Daoy (cell line): ENCODE measurements at places on chromosomes 3 and 15.
A peak's percentile ranks its signal among the peaks of the same experiment; 100 is the strongest.

DNA sequence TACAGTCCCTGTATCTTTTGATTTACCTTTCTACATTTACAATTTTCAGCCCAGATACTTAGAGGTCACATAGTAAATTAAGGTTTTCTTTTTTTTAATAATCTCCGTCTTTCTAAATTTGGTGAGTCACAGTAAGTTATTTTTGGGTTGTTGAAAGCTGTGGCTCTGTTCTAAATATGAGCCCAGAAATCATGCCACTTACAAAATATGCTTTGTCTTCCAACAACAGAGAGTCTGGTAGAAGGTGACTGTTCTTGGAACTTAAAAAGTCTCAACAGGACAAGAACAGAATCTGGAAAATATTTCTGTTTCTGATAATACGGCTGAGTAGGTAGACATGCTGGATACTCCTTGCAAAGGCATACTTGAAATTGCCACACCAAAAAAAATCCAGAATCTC is 16.0 kb downstream of the GOLGA8S start:
- no peak for DNase-seq

GRCh38 chr3:46565607-46566039 is 479 bp downstream of the LRRC2 start:
- DNase-seq: no peak

GRCh38 chr3:1183320-1184048 is 90.7 kb downstream of the CNTN6 start:
- no peak for DNase-seq

GRCh38 chr3:182294256-182294655 is 499.0 kb upstream of the ATP11B start:
- peak; percentile 19 for DNase-seq

DNA sequence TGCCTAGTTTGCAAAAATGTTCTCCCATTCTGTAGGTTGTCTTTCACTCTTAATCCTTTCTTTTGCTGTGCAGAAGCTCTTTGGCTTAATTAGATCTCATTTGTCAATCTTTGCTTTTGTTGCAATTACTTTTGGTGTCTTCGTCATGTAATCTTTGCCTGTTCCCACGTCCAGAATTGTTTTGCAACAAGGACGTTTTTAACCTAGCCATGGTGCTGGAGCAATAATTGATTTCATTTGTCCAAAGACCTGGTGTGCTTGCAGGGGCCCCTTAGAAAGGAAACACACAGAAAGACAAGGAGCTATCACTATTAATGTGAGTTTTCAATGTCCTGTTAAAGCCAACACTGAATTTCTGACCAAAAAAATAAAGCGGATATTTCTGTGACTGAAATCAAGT is 89.1 kb upstream of the GALNT15 start:
- DNase-seq: no peak

DNA sequence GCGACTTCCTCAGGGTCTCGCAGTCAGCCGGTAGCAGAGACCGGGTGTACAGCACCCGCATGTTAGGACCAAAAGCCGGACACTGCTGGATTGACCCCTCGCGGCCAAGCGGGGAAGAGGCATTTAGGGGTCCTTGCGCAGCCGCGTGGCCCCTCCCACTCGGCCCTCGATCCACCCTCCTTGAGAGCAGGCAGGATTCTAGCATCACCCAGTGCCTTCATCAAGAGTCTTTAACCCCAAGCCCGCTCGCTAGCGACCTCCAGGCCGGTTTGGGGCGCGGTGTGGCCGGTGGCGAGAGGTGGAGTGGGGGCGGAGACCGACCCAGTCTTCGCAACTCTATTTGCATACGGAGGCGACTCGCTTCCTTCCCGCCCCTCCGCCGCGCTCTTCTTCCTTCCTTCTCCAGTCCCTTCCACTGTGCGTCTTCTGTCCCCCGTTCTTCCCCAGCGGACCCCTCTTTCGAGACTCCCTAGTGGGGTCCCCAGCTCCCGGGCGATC is at the start of gene ST6GAL1:
Gene ST6GAL1 (plus strand): TSS at position 384 of the 498 bp plus-strand sequence. CDS start 112,178 bp downstream, outside the sequence.
- DNase-seq: peak; percentile 77

DNA sequence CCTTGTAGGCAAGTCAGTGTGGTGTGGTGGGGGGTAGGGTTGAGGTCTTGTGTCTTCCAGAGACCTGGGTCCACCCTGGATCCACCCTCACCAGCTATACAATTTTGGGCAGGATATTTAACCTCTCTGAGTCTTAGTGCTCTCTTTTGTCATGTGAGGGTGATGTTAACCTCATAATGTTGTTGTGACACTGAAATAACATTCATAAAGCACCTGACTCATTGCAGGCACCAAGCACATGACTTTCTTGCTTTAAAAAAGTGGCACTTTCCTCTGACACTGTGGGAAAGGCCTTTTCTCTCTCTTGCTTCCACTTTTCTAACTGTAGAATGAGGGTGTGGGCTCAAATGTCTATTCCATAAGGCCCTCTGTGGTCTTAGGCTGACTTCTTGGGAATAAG is 75.5 kb downstream of the SCN10A start:
- DNase-seq: no peak

GRCh38 chr3:16738451-16738850 is 133.2 kb upstream of the DAZL start:
- DNase-seq: no peak

GRCh38 chr3:50205413-50206276 is 574 bp downstream of the SLC38A3 start:
- no peak for DNase-seq

DNA sequence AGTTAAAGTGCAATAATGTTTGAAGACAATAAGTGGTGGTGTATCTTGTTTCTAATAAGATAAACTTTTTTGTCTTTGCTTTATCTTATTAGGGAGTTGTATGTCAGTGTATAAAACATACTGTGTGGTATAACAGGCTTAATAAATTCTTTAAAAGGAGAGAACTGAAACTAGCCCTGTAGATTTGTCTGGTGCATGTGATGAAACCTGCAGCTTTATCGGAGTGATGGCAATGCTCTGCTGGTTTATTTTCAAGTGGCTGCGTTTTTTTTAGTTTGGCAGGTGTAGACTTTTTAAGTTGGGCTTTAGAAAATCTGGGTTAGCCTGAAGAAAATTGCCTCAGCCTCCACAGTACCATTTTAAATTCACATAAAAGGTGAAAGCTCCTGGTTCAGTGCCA is 2.7 kb downstream of the RPL15 start:
- DNase-seq: no peak

GRCh38 chr15:97101572-97101971 is 771.1 kb downstream of the NR2F2 start:
- DNase-seq: no peak

GRCh38 chr3:175356899-175357324 is 497.8 kb downstream of the NAALADL2 start:
- DNase-seq: no peak

DNA sequence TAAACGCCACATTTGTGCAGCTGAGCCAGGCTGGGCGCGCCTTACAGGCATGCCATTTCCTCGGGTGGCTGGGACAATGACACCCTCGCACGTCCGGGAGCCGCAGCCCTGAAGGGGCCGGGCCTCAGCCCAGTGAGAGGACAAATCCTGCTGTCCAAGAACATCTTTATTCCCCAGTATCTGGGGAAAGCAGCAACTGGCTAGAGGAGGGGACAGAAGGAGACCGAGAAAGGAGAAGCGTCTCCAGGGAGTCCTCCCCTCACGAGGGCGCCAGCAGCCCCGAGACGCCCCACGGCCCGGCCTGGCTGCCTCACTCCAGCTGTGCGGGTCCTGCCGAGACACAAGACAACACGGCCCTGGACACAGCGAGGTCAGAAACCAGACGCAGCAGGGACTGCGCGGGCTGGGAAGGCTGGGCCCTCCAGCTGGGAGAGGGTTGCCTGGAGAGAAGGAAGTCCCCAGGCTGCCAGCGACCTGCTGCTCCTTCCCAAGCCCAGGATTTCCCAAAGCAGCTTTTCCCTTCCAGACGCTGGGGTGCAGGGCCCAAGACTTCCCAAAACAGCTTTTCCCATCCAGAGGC is 130.2 kb downstream of the CHSY1 start:
- DNase-seq: no peak

DNA sequence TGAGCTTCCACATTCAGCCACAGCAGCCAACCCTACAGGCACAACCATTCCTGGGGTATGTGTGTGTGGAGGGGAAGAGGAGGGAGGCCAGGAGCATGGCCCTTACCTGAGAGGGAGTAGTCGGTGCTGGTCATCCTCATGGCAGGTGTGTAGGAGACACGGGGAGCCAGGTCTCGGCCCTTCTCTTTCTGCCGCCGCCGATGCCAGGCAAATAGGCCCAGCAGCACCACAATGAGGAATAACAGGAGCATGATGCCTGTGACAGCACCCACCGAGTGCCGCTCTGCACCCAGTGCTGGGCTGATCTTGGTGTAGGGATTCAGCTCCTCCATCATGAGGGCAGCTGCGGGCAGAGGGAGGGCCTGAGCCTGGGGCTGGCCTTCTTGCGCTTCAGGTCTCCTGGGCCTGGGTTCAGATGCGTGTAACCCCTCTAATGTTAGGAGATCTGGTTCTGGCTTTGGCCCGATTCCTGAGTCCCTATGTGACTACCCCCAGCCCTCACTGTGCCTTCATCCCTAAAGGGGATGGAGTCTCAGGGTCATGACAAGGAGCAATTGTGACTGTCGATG is 44.4 kb downstream of the RAB11A start:
- no peak for DNase-seq

DNA sequence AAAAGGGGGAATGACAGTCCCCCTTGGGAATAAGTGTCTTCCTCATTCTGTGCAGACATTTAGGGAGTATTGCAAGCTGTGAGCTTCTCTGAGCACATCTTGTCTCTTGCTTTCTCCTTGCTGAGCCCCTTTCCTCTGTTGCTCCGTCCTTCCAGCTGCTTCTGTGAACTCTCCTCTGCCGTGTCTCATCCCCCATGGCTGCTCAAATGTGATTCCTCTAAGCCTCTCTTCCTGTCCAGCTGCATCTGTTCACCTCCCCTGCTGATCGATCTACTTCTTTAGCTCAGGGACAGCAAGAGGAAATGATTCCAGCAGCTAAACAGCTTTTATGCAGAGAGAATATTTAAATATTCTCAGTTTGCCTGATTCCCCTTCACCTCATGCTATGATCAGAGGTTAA is 328.0 kb upstream of the DNAJC19 start:
- DNase-seq: no peak

- no peak for DNase-seq
Measured at GRCh38 chr15:99503411-99503810, 62.4 kb upstream of the MEF2A start.

GRCh38 chr3:159818399-159818798 is 170.2 kb upstream of the IL12A start:
- DNase-seq: no peak

GRCh38 chr15:91209318-91209717 is 109.3 kb downstream of the SV2B start:
- DNase-seq: no peak

- DNase-seq: no peak
Measured at GRCh38 chr3:29568355-29568754, 287.5 kb downstream of the RBMS3 start.

GRCh38 chr3:97992547-97993173 is 20.4 kb upstream of the RIOX2 start:
- no peak for DNase-seq

DNA sequence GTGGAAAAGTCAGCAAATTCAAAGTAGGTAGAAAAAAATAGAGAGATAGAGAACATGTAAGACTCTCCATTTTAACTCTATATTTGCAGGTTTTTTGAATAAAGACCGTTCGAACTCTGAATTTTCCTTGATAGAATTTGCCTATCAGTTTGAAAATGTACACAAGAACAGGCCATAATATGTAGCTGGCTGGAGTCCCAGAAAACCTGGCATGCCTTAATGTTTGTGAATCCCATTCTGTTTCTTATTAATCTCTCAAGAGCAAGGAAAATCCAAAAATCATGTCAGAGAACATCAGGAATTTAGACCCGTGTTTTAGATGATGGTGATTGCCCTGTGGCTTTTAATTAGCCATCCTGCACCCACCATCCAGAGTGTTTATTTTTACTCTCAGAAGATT is 7.2 kb upstream of the CFAP161 start:
- no peak for DNase-seq

- no peak for DNase-seq
Measured at GRCh38 chr3:100100425-100100824, 13.9 kb downstream of the FILIP1L start.

DNA sequence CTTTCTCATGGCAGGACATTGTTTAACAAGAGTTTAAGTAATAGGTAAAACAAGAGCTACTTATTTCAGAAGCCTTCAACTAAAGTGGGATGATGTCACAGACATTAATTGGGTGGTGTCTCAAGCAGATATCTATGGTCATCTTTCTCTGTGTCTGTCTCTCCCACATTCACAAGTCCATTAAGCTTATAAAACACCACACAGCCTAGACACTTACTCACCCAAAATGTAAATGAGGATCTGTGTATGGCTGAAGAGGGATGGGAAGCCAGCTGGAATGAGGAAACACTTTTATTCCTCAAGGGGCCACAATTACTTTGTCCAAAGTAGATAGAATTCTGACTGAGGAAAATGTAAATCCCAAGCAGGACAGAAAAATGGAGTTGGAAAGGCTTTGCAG is 183.8 kb downstream of the THRB start:
- DNase-seq: no peak

DNA sequence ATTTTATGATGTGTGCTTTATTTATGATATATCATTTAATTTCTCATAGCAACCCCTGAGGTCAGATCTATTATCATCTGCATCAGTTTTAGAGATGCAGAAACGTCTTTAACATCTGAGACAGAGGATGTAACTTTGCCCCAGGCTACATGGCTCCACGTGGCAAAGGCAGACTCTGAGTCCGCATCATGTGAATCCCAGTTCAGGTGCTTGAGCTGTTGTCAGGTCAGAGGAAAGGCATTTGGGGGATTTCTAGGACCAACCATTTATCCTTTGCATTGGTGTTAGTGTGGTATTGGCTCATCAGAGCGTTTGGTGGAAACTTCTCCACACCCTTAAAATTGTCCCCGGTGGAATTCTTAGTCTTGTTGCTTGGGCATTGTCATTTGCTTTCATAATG is 10.8 kb downstream of the CACNA2D3 start:
- DNase-seq: peak; percentile 26

DNA sequence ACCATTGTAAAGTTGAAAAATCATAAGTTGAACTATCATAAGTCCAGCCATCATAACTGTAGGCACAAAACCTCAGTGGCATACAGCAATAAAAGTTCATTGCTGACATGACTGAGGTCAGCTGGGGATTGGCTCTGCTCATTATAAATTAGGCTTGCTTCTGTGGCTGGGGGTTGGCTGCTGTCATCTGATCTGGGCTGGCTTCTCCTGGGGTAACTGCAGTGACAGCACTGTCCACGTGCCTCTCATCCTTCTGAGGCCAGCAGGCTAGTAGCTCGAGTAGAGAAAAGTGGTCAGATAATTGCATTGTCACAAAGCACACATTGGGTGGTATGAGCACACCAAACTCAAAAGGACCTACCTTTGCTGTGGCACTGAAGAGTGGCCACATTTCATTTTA is 31.3 kb downstream of the CMTM7 start:
- no peak for DNase-seq

DNA sequence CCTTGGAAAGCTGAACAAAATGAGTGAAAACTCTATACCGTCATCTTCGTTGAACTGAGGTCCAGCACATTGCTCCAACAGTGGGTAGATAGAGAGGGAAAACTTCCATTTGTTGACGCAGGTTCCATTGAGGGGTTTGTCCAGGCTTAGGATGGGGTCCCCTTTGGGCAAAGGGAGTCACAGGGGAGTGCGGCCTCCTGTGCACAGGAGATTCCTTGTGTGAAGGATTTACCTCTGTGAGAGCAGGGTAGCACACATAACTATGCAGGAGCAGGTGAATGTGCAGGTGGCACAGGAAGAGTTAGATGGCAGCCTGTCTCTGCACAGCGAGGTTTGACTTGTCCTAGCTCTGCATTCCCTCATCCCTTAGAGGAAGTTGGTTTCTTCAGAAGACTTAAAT is 139.3 kb downstream of the SNRPN start:
- no peak for DNase-seq
